ENCODE measurements at places on chromosomes 5 and 9.

DNA sequence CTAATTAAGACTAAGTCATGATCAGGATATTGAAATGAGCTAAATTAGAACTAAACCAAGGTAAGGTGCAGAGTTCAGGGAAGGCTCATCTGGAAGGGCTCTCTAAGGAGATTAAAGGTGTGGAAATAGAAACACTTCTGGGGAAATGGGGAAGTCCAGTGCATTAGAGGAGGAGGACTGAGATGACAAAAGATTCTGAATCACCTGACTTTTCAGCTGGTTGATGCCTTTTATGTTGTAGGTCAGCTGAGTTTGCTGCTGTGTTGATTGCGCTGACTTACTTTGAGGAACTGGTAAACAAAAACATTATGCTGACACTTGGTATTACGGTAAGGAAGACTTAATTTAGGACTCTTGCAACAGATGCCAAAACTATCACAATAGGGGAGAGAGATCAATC, 23.8 kb downstream of the IFNA5 start:
- no peak for ATAC-seq

- ATAC-seq = no peak
These were observed 144.1 kb upstream of the ACOT12 start for GRCh38 chr5:81537905-81538547.

DNA sequence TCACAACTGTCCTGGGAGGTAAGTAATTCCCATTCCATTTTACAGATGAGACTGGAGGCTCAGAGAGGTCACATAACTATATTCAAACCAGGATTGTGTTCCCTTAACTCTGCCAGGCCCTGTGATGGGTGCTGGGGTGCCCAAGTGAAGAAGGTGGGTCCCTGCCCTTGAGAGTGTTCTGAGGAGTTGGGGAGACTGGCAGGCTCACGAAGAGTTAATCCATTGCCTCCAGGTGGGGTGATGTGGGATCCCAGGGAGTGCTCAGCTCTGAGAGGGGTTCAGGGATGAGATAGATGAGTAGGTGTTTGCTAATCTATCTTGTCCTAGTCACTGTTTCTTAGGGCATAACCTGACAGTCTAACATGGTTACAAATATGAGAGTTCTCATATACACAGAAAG, 36.7 kb downstream of the GSN start:
- ATAC-seq = no peak

GRCh38 chr5:76204713-76205112, 121.5 kb downstream of the SV2C start:
- ATAC-seq = no peak

DNA sequence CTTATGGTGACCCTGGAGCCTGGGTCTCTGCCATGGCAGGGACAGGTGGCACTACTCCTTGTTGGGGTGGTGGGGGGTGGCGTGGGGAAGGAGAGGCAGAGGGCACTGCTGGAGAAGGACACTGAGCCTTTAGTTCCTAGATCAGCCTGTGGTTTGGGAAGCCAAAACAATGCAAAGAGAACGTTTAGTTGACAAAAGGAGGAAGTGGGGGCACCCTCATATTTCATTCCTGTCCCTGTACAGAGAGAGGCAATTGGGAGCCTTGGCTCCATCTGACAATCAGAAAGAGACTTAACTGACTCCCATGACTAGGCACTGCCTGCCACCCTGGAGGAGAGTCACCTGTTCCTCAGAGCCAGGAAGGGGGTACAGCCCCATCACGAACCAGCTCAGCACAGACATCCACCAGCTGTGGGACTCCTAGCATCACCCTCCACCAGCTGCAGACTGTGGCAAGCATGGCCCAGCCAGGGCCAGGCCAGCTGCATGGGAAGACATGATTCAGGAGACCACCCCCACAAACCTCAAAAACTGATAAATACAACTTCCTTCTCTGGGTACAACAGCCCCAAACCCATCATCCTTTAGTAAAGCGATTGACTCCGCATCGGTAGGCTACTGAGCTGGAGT, 257.5 kb downstream of the HSPA4 start:
- ATAC-seq = no peak

Measured in SK-N-SH treated with all-trans-retinoic acid at 6 μM for 48 hours (cell line).